ENCODE measurements at places on chromosomes 2 and 18.

DNA sequence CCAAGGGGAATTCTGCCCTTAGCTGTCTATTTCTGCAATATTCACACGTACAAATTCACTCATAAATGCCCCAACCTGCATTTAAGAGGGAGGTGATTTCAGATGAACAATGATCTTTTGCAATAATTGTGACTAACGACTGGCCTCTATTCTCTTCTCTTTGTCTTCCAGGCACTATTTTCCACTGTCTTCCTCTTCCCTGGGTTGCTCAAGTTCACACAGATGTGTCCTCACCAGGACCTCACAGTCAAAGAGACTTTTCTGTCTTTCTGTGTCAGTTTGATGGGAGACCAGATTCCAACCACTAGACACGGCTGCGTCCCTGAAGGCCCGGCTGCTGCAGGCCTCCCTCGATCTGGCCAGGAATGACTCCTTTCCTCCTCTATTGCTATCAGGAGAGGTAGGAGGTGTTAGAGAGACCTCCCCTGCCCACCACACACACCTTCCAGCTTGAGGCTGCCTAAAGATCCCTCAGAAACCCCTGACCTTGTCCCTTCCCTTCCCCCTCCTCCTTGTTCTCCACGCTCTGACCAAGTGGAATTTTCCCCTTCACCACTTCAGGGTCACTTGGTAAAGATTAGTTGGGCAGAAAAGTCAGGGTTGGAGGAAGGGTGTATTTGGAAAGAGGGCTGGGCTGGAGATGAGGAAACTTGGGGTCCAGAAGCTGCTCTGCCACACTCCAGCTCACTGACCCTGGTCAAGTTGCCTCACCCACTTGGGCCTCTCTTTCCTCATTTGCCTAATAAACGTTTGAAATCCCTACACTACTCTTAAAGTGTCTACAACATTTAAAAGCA, 109.2 kb upstream of the COPS8 start:
- DNase-seq = peak; percentile 42

DNA sequence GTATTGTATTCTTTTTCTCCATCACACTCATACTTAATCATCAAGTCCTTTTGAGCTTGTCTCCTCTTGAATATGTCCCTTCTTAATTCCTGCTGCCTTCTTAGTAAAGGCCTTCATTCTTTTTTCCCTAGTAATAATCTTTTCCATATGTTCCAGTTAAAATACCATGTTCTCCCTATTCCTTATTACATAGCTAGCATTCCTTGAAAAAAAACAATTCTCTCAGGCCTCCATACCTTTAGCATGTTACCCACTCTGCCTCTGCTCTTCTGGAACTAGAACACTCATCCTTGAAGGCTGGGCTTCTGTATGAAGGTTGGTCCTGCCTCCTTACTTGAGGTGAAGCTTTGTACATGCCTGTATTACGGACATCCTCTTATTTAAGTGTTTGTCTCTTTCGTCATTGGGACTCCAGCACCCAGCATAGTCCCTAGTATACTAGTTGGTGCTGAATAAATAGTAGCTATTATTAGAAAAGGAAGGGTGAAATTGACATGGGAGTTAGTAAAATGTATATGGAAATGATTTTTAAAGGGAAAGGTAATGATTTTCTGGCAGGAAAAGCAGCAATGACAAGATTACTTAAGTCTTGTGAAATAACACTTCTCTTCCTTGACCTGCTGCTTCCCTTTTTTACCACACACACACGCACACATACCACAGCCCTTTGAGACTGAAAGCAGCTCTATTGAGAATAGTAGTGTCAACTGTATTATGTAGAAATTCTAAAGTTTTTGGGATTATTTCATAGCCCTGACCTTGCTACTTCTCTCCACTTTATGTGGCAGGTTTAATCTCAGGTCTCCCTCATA, 45.6 kb downstream of the REL start:
- DNase-seq = no peak

DNA sequence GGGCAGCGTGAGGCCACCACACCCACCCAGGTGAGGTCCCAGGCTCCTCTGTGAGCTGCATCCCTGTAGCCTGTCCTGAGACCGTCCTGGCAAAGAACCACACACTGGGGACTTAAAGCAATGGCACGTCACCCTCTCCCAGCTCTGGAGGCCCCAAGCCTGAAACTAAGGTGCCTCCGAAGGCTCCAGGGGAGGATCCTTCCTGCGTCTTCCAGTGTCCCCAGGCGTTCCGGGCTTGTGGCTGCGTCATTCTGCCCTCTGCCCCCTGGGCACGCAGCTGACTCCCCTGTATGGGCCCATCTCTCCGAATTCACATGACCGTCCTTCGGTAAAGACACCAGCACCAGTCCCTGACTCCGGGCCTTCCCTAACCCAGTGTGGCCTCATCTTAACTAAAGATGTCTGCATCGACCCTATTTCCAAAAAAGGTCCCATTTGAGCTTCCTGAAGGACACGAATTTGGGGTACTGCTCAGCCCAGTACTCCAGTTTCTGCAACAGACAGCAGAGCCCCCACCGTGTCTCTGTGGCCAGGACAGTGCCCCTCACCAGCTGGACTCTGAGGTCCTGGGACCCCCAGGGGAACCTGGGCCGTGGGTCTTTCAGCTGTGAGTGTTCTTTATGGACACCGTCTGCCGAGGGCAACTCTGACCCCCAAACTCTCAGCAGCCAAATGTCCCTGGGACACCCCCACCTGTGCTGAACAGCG, 75.2 kb upstream of the CTDP1 start:
- DNase-seq = no peak

- DNase-seq = no peak
Observed at GRCh38 chr2:143710879-143711278, 581.7 kb downstream of the ARHGAP15 start.

DNA sequence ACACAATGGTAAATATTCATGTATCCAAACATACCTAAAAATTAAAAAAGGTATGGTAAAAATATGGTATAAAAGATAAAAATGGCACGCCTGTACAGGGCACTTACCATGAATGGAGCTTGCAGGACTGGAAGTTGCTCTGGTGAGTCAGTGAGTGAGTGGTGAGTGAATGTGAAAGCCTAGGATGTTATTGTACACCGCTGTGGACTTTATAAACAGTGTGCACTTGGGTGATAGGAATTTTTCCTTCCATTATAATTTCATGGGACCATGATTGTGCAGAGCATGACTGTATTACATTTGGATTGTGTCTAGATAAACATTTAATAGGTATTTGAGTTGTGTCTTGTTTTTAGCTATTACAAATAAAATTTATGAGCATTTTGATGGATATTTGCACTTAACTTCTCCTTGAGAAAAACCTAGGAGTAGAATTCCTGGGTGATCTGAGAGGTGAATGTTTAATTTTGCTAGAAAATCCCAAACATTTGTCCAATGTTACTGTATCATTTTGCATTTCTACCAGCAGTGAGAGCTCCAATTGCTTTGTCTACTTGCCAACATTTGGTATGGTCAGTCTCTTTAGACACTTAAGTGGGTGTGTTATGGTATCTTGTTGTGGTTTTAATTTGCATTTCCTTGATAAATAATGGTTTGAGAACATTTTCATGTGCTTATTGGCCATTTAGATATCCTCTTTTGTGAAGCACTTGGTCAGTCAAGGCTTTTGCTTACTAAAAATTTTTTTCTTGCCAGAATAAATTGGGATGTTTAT, 81.7 kb downstream of the BCL2L11 start:
- no peak for DNase-seq

DNA sequence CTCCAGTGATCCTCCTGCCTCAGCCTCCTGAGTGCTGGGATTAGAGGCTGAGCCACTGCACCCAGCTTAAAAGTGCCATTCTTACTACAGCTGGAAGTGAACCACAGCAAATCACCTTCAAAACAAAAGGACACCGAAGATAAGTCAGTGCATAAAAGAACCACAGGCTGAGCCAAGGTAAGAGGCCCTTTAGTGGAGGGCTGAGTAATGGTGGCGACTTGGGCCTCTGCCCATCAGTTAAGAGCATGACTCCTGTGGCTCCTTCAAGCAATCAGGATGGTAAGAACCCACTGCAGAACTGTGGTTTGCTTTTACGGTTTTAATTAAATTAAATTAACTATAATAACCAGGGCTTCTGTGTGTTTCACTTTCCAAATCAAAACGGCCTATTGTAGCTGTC, 75.1 kb downstream of the CTAGE1 start:
- DNase-seq = no peak

- DNase-seq = no peak
Observed at GRCh38 chr2:171824086-171824485, 70.0 kb downstream of the SLC25A12 start.

GRCh38 chr18:72154926-72155325, 389.2 kb downstream of the CBLN2 start:
- DNase-seq = no peak
